Endothelial cell of umbilical vein (primary cell): ENCODE measurements at places on chromosomes 16 and 17. TPM values are rescaled to one million over a fixed set of nuclear protein-coding genes. Genes with fewer than 3 reads are reported as not detected.

GRCh38 chr17:59671386-59671785, 35.8 kb downstream of the PTRH2 start:
- no peak for DNase-seq

- DNase-seq = no peak
These were observed 2.4 kb upstream of the CDH8 start for GRCh38 chr16:62038646-62039045.

GRCh38 chr16:10941127-10941933, 938 bp downstream of the DEXI start:
- DNase-seq = no peak

- DNase-seq = no peak
These were observed 22.7 kb upstream of the SRCIN1 start for GRCh38 chr17:38628441-38628840.

DNA sequence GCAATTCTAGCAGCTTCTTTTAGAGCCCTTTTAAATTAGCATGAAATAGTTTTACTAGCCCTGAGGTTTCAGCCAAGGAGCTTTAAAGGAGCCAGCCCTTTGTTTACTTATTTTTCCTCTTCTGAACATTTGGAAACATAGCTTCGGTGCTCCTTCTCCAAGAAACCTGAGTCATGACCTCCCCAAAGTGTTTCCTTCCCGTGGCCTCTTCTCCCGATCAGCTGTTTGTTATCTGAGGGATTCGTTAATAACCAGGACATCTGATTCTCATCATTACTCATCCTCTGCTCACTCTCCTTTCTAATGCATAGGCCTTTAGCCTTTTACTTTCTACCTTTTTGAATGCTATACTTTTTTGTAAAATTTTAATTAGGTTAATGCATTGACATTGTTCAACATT, 204.5 kb downstream of the WWOX start:
- DNase-seq = no peak

DNA sequence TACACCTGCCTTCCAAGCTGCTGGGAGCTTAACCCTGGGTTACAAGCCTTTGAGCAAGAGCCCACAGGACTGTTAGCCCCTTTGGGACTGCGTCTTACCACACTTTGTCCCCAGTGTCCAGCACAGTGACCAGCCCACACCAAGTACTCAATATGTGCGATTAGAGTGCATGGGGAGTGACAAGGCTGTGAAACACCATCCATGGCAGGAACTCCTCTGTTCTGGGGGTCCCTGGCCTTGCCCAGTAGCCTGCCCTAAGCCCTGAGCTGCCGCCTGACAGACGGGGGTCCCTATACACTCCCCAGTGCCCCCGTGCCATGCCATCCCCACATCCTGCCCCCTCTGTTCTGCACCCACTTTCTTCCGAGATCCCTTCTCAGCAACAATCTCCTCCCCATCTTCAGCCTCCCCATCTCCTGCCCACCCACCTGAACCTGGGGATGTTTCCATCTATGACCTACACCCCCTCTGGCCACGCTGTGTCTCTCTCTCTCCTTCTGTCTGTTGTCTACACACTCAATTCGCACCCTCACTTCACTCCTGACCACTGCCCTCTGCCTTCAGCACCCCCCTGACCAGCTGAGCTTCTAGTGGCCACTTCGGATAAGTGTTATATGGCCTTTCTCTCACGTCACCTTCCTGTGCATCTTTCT, 112.9 kb upstream of the SMURF2 start:
- DNase-seq = no peak

DNA sequence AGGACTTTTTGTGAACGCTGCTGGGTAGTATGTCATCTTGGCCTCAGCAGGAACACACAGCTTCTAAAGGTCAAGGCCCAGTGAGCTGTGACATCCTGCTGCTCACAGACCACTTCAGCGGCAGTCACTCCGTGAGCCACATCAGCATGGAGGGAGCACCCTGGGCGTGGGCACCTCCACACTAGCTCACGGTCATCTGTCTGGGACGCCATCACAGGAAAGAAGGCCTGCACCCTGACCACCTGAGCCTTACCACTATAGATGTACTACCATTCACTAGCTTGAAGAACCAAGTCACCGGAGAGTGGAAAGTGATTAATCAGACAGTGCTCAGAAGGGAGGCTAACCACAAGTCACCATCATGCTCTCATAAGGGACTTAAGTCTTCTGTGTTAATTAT, 3.3 kb downstream of the AXIN1 start:
- no peak for DNase-seq

GRCh38 chr16:78368121-78369102, 269.0 kb downstream of the WWOX start:
- no peak for DNase-seq

GRCh38 chr17:6712058-6712853, 913 bp downstream of the SLC13A5 start:
- DNase-seq = no peak

DNA sequence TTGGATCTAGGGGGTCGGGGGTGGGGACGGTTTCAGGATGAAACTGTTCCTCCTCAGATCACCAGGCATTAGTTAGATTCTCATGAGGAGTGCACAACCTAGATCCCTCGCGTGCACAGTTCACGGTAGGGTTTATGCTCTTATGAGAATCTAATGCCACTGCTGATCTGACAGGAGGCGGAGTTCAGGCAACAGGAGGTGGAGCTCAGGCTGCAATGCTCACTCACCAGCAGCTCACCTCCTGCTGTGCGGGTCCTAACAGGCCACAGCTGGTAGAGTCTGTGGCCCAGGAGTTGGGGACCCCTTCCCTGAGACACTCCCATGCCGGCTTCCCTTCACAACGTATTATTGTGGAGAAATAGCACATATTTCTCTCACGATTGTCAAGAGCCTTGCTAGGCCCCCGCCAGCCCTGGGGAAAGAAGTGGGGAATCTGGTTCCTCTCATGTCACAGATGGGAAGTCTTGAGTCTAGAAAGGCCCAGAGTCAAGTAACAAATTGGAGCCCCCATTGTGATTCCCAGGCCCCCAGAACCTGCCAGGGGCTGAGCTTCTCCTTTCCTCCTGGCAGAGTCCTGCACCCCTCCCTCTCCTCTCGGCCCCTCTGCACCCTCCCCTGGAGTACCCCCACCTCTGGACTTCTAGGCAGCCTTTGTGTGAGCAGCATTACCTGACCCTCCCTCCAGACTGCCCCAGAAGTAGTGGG, 6.1 kb upstream of the KRT14 start:
- no peak for DNase-seq

GRCh38 chr16:58336332-58337089, 41.7 kb upstream of the PRSS54 start:
- DNase-seq = peak; percentile 79

DNA sequence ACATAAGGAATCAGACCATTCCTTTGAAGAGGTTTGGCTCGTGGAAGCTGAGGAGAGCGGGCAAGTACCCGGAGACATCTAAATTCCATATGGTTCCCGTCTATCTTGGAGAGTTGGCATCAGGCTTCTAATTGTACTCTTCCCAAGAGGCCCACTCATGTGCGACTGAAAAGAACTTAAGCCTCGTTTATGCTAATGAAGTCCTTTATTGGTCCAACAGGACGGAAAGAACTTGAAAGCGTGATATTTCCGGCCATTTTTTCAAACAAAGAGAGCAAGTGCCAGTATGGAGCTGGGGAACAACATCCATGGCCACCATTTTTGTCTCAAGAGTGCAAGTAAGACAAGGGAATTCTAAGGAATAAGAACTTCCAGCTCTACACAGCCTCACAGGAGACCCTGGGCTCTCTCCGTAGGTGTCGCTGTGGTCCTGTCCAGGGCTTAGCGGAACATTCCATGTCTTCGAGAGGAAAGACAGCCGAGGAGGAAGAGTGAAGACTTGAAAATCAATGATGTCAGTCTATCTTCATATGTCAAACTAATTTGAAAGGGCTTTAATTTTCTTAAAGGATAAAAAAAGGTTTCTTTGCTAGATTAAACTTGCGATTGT, 566.0 kb upstream of the PSMD7 start:
- DNase-seq = no peak

DNA sequence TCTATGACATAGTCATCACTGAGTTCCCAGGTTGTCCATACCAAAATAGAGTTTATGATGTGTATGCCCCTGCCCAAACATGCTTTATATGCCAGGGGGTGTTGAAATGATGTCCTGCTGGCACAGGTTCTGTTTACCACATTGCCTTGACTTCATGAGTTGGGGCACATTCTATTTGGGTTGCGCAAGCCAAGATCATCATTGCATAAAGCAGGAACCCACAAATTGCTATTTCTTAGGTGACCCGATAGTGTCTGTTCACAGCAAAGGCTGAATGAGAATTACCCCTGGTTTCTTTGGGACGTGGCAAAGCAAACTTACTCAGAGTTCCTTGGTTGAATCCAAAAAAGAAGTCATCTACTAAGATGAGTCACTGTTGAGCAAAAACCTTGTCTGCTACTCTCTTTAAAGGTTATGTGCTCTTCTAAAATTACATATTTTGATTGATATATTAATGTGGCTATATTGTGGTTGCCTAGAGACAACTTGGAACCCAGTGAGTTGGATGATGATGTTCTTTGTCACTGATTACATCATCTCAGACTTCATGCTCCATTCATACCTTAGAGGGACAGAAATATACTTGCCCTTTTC, 912.6 kb upstream of the SOX9 start:
- DNase-seq = no peak

DNA sequence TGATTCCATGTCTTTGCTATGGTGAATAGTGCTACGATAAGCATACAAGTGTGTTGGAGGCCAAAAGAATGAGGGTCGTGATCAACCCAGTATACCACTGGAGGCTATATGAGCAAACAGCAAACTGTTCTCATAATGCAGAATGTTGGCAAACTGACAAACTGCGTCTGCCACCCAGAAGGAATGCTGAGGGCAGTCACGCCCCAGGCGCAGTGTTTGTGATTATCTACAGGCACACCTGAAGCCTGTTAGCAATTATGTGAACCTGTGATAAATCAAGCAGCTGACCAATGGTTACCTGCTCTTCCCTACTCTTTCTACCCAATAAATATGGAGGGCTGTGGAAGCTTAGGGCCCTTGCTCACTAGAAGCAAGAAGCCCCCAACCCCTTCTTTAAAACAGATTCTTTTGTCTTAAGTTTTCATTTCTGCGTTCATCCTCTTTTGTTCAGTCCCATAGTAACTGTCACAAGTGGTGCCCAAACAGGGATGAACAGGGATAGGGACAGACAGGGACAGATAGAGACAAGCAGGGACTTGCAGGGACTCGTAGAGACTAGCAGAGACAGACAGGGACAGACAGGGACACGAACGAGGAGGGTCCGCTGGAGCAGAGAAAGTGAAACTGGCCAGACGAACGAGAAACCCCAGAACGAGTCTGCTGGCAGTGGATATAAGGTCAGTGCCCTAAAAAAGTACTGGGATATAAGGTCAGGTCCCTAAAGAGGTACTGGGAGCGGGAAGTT, 25.1 kb downstream of the CD300LG start:
- DNase-seq = no peak

GRCh38 chr17:17926840-17927449, 45.3 kb downstream of the TOM1L2 start:
- no peak for DNase-seq

DNA sequence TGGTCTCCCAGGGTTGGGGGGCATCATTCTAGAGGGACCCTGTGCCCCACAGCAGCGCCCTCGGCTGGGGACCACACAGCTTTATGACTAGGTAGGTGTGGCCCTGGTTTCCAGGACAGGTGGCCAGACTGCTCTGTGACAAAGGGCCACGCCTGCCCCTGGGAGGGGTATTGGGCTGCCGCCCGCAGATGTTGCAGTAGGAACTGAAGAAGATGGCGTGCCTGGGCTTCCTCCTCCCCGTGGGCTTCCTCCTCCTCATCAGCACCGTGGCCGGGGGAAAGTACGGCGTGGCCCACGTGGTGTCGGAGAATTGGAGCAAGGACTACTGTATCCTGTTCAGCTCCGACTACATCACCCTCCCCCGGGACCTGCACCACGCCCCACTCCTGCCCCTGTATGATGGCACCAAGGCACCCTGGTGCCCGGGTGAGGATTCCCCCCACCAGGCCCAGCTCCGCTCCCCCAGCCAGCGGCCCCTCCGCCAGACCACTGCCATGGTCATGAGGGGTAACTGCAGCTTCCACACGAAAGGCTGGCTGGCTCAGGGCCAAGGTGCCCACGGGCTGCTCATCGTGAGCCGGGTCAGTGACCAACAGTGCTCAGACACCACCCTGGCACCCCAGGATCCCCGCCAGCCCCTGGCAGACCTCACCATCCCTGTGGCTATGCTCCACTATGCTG, at the start of gene SPPL2C:
SPPL2C (plus strand) TSS at position 187 of the 681 bp plus-strand sequence; CDS start at position 213, 26 bp downstream.
- no peak for DNase-seq

GRCh38 chr17:298791-299450, 53.7 kb downstream of the RPH3AL start:
- no peak for DNase-seq

GRCh38 chr17:81336296-81336929, 41.3 kb upstream of the SLC38A10 start:
- DNase-seq = no peak

DNA sequence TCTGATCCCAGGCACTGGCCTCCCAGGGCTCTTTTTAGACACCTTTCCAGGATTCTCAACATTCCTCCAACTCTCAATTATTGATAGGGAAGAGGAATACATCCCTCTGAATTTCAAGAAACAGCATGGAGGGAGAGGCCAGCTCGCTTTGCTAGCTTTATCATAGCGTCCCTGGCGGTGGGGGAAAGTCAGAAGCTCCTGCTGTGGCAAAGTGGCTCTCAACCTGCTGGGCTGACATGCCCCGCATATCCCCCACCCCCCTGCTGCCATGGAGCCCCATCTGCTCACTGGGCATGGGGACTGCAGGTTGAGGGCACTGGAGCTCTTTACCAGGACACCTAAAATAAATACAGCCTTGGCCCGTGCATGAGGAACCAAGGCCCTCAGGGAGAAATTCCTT, 140.3 kb downstream of the SLC39A11 start:
- DNase-seq = no peak

DNA sequence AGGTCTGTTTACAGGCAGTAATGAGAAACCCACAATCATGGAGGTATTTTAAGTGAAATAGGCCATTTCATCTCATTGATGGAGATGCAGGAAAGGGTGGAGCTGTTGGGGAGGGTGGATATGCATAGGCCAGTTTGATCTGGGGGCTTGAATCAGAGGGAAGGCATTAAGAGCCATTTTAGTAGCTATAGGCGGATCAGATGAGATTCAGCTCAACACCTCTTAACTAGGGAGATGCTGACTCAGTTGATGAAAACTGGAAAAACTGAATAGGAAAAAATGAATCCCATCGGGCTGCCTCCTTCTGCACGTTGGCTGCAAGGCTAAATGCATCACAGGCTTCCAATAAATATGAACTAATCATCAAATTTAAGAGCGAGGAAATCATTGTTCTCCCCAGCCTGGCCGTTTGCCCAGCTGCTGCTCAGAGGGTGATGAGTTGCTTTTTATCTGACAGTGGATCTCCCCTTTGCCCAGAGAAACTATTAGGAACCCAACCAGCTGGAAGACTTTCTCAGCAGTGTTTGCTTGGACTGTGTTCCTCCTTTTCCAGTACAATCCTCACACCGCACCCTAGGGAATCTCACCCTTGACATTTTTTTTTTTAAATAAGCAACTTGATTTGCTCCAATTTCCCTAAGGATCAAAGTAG, 149.6 kb downstream of the SOX9 start:
- no peak for DNase-seq

- peak; percentile 97 for DNase-seq
These were observed 79.5 kb downstream of the ANKRD11 start for GRCh38 chr16:89410794-89411309.

- DNase-seq = no peak
These were observed 508.0 kb downstream of the WWOX start for GRCh38 chr16:78607465-78607864.

DHRS11 gene
- 9.8 and 11.3 TPM in 2 replicates for total RNA-seq

CDK5RAP3 gene
- total RNA-seq = 109 and 122 TPM in 2 replicates

GJD3 gene
- total RNA-seq = 0.39 and 0.40 TPM in 2 replicates

CCL16 gene
- 0.51 and 0.55 TPM in 2 replicates for total RNA-seq

SLX1B gene
- total RNA-seq = 39.7 and 74.4 TPM in 2 replicates

GPS2 gene
- total RNA-seq = 51.6 and 61.3 TPM in 2 replicates

ATP6V0A1 gene
- total RNA-seq = 36.4 and 37.3 TPM in 2 replicates

FBXL16 gene
- 0.22 TPM in 1 of 2 replicates, not detected in the other for total RNA-seq

CA5A gene
- total RNA-seq = not detected in 2 replicates

TP53TG3 gene
- total RNA-seq = not detected in 2 replicates
